Liver (tissue), 10 donors: ENCODE measurements at places on chromosomes 13 and 19.

GRCh38 chr13:30312904-30313303 is 5.6 kb upstream of the KATNAL1 start:
- no peak for DNase-seq

DNA sequence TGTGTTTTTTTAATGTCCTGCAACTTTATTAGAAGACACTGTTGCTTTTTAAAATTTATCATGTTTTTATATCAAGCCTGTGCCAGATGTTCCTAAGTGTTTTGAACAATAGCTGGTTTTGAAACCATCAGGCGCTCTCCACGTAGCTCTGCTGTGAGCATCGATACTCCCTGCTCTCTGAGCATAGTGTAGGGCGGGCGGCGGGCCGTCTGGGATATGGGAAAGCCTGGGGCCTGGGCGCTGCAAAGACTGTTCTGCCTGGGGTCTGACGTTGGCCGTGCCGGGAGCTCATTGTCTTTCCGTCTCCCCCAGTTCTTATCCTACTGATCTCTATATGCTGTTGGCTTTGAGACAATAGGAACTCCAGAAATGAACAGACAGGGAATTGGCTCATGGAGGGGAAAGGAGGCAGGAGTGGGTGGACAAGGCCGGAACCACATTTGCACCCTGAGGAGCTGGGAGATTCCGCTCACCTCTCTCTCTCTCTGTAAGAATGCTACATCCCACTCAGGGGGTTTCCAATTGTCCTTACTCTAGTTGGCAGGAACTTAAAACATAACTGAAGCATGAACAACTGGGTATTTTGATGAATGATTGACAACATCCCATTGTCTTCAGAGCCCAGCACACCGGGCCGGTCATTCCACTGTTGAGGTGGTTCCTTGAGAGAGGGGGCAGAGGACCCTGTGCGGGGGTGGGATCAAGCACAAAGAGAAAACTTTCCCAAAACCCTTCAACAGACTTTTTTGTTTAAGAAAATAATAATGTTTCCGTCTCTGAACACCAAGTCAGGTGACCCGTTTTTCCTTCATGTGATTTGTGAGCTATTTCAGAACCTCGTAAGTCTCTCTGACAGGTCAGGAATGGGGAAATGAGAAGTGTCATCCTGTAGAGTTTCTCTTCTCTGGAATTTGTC is 64.7 kb downstream of the COL4A2 start:
- DNase-seq: no peak

DNA sequence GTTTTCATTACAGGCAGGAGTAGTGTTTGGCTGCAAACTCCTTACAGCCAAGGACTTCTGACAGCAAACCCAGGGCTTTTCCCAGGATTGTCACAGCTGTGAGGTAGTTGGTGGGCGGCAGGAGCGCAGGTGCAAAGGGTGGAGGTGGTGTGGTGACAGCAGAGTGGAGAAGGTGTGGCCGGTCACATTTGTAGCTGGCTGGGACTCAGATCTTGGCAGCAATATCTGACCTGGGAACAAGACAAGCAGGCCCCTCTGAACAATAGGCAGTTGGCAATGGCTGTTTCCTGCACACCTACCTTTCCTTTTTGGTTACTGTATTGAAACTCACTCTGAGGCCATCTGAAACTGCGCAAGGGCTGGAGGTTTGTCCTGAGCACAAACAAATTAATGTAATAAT is 327.3 kb downstream of the COG6 start:
- DNase-seq: no peak

DNA sequence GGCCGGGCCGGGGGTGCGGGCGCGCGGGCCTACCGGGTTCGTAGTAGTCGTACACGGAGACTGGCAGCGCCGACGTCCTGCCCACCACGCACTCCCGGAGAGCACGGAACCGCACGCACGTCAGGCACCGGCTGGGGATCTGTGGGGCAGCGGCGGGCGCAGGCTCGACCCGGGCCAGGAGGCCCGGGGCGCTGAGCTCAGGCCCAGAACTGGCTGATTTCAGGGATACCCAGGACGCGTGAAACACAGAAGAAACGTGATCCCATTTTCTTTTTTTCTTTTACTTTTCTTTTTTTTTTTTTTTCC is 9.0 kb downstream of the F2RL3 start:
- DNase-seq: no peak

- DNase-seq: no peak
These were observed 6.3 kb upstream of the PNMA8C start for GRCh38 chr19:46435009-46435408.
